Activated CD4-positive, alpha-beta T cell treated with anti-CD3 and anti-CD28 coated beads, Interleukin-2, amount 10 ng/mL, durations not matched to agents 7 days and 5 days (primary cell): ENCODE measurements at places on chromosomes 4 and X.

DNA sequence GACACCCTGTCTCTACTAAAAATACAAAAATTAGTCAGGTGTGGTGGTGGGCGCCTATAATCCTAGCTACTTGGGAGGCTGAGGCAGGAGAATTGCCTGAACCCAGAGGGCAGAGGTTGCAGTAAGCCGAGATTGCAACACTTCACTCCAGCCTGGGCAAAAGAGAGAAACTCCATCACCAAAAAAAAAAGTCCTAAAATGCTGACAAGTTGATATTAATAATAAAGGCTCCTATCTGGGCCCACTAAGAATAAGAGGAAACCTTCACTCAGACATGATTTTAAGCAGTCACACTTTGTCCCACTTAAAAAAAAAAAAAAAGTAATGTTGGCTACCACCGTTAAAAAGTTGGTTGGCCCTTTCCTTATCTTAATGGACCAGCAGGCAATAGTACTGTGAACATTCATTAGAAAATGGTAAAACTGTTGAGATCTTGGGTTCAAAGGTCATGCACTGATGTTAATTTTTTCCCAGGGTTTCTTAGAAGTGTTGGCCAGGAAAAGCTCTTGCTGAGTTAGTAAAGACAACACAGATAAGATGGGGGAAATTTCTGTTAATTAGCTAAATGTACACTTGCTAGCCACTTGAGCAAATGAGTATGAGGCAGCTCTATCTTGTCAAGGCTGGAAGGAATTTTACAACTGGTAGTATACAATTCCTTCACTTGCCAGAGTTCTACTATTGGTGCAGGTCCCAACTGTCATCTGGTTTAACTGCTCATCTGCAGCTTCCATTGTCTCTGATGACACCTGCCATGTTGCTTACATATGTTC, 43.6 kb upstream of the BMP2K start:
- no peak for DNase-seq

- DNase-seq: no peak
Measured at GRCh38 chr4:75030649-75031235, 97.8 kb downstream of the PARM1 start.

DNA sequence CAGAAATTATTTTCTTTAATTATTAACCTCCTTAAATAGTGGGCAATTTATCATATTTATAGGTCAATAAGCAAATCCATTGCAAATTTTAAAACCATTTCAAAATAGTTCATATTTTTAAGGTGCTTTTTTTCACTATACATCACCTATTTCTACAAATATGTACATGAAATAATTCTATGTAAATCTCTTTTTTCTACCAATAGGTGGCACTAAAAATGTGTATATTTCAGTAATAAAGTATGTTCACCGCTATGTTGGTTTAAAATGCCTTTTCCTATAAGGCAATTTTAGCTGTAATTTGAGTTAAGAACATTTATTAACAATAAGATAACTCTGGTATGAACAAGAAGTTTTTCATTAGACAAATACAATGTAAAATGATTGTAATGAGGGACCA, 672.2 kb downstream of the KCTD8 start:
- DNase-seq: no peak

DNA sequence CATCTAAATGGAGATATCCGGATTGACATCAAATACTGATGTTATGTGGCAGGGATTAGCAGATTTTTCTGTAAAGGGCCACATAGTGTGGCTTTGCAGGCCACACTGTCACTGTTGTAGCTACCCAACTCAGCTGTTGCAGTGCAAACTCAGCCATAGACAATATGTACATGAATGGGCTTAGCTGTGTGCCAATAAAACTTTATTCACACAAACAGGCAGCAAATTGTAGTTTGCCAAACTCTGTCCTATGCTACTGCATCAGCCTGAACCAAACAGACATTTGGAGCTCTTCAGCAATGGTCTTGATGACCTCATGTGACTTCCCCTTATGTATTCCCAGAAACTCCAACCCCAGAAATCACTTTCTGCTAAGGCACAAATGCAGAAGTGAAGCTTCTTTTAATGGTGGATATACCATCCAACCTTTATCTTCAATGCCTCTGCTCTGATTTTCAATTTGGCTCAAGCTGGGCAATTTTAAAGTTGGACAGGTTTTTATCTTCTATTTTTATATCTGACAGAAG, 18.4 kb upstream of the TRPC5OS start:
- DNase-seq: no peak

GRCh38 chr4:102157984-102158383, 187.3 kb downstream of the SLC39A8 start:
- DNase-seq: no peak

- DNase-seq: no peak
Measured at GRCh38 chrX:10416424-10416823, 204.0 kb downstream of the MID1 start.

GRCh38 chr4:108359986-108360681, 191.4 kb upstream of the LEF1 start:
- peak; percentile 22 for DNase-seq

DNA sequence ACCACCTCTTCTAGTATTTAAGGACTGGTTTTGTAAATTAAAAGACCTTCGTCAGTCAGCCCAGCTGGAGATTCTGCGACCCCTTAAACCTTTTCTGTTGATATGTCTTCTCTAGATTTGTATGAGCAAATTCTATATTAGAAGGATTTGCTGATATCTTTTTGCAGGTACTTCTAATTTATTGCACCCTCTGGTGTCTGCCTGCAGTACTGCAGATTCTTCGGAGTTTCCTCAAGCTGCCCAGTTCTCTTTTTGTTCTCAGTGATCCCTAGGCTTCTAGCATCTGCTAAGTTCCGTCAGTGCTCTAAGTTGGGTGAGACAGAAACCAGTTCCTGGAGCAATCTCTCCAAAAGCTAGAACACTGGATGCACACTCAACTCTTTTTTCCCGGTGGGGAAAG, 545.2 kb downstream of the C4orf33 start:
- peak; percentile 62 for DNase-seq

GRCh38 chrX:40947276-40947675, 138.0 kb upstream of the USP9X start:
- no peak for DNase-seq

DNA sequence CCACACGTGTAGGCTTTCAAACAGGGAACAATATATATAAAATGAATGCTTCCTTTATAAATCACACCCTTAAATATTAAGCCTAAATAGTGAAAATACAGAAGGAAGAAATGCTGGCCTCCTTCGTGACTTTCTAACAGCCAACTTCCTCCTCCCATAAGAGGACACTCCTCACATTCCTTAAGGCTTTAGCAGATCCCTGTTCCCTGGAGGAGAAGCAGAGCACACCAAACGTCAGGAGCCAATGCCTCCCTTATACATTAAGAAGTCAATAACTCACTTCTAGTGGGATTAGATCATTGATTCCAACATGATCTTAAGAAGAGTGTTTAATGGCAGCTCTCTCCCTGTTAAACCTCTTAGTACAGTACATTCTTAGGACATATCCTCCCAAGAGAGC, 108.4 kb upstream of the FAM241A start:
- DNase-seq: no peak

DNA sequence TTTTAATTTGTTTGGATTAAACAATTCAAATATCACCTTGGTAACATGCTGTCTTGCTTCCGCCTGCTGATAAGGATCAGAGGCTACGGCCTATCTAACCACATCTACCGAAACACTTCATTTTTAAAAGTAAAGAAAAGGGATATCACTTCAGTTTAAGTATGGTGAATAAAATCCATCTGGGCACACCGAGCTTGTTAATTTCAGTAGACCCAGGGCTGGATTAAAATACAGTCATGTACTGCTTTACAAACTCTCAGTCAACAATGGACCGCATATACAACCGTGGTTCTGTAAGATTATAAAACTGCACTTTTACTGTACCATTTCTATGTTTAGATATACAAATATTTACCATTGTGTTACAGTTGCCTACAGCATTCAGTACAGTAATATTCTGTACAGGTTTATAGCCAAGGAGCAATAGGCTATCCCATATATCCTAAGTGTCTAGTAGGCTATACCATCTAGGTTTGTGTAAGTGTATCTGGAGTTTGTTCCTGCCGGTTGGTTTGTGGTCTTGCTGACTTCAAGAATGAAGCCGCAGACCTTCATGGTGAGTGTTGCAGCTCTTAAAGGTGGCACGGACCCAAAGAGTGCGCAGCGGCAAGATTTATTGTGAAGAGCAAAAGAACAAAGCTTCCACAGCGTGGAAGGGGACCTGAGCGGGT, 40.0 kb downstream of the SEPTIN11 start:
- DNase-seq: peak; percentile 69

DNA sequence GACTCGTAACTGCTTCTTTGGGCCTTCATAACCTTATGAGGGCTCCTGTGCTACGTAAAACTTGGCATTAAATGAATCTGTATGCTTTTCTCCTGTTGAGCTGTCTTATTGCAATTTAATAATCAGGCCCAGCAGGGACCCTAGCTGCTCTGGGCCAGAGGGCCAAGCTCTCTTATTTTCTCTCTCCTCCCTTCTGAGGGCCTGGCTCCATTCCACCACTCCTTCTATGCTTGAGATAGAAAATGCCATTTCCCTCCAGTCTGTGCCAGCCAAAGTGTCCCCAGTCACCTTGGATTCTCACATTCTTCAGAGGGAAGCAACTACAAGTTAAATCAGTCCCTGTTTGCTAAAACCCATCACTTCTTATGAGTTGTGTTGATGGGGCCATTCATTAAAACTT, 90.1 kb downstream of the CLCN4 start:
- no peak for DNase-seq
